NCI-H526 treated with DMSO at 0.1 percent for 48 hours (cell line): ENCODE measurements at places on chromosomes 7 and 10.
A peak's percentile ranks its signal among the peaks of the same experiment; 100 is the strongest.

GRCh38 chr10:81013771-81014170 is 476.1 kb downstream of the SH2D4B start:
- DNase-seq = no peak

DNA sequence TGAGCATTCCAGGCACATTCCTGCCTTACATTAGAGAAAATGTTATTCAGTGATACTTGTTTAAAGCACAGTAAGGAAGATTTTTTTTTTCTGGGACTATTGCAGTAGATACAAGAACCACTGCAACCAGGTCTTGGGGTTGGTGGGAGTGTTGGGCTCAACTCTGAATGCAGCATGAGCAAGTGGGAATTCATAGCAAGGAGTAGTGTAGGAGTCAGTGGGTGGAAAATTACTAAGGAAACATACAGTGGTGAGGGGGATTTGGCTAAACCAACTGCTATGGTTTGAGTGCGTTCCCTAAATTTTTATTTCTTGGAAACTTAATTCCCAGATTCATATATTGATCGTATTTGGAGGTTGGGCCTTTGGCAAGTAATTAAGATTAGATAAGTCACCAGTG is 22.4 kb downstream of the WAC start:
- DNase-seq = no peak

DNA sequence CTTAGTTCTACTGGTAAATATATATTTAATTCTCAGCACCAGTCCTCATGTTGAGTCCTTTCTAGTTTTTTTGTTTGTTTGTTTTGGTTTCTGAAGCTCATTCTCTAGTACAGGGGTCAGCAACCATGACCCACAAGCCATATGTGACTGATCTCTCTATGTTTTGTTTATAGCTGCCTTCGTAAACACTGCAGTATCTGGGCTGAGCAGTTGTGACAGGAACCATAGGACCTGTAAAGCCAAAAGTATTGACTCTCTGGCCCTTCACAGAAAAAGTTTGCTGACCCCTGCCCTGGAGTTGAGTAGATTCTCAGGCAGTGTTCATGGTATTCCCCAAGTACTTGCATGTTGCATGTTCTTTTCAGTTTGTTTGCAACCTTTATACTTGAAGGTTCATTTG is 20.8 kb downstream of the NET1 start:
- no peak for DNase-seq

GRCh38 chr7:127882313-127882920 is 148.8 kb downstream of the LRRC4 start:
- no peak for DNase-seq

DNA sequence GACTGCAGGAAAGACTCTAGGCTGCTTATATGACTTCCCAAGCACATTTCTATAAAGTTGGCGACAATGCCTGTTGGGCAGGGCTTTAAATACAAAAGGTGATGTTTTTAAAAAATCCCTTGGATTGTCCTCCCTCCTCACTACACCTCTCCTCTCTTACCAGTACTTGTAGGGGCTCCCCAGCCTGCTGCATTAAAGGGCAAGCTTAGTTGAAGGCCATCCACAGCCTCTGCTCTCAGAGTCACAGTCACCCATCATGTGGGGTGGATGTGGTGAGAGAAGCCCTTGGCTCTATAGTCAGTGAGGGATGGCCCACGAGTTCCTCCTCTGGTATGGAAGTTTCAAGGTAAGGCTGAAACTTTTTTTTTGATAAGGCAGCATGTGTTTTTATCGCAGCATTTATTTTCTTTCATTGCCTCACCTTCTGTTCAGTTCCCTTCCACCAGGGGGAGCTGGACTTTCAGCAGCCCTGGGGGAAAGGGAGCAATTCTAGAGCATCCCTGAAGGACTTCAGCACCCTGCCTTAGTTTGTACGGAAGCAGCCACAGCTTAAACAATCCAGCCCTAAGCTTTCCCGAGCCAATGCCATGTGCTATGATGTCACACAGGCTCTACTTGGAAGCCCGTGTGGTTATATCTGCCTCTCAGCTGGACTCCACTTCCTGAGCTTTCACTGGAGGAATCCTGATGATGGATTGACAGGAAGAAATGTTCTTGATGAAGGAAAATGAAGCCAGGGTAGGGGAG is 131.9 kb downstream of the CALCR start:
- no peak for DNase-seq

DNA sequence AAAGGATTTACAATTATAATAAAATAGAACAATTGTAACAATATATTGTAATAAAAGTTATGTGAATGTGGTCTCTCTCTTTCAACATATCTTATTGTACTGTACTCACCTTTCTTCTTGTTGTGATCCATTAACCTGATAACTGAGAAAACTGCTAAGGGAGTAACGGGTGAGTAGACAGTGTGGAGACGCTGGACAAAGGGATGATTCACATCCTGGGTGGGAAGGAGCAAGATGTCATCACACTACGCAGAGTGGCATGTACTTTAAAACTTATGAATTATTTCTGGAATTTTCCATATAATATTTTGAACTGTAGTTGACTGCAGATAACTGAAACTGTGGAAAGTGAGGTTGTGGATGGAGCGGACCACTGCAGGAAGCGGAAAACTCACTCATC is 91.2 kb upstream of the PLPP4 start:
- no peak for DNase-seq

DNA sequence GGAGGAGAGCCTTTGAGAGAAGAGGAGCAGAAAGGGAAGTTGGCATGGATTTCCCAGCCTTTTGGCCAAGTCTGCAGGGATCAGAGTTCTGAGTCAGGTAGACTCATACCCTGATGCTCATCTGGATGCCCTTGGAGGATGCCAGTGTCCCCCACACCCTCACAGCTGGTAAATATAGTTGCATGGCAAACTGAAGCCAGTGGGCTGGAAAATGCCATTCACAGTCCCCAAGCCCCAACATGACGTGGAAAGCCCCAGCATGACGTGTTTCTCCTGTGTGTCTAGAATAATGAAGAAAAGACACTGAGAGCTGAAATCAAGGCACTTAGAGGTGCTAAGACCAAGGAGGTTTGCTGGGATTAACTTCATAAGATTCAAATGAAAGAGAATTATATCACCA is 24.8 kb upstream of the APBB1IP start:
- no peak for DNase-seq

- no peak for DNase-seq
Observed at GRCh38 chr7:27905951-27906350, 166.0 kb downstream of the TAX1BP1 start.

- no peak for DNase-seq
Observed at GRCh38 chr7:134690614-134691504, 44.2 kb downstream of the BPGM start.

DNA sequence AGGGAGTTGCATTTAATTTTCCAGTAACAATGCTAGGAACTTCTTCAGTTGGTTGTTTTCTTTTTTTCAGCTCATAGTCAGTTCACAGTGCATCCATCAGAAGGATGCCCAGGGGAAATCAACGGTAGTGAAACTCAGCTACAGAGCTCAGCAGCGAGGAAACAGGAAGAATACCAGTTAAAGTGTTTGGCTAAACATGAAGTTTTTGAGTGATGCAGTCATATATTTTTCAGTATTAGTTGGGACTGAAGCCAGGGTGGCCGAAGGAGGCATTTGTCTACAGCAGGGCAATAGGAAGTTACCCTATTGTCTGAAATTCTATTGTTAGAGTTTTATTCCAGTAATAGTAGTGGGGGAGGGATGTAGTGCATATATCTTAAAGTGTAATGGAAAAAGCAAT is 45.3 kb upstream of the MALRD1 start:
- no peak for DNase-seq

DNA sequence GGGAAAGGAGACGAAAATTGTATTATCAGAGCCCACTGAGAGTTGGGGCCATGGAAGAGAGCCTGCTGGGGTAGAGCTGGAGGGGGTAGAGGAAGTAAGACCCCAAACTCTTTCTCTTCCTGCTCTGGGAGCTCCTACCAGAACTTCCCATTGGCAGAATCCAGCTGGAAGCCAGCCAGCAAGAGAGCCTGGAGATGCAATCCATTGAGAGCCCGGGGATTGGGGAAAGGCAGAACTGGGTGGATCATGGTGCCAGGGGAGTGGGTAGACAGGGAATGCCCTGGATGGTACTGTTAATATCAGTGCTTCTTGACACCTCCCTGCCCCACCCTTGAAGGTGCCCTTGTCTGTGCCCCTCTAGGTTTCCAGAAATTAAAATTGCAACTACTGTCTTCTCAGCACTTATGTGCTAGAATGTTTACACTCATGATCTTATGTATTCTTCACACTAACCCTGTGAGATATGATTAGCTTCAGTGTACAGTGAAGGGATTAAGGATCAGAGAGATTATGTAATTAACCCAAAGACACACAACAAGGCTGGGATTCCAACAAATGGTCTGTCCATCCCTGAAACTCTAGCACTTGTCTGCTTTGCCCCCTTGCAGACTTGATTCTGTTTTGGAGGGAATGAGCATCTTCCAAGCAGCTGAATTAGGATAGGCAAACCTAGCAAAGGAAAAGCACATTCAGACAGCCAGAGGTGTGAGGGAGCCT is 154.1 kb downstream of the C10orf105 start:
- no peak for DNase-seq

DNA sequence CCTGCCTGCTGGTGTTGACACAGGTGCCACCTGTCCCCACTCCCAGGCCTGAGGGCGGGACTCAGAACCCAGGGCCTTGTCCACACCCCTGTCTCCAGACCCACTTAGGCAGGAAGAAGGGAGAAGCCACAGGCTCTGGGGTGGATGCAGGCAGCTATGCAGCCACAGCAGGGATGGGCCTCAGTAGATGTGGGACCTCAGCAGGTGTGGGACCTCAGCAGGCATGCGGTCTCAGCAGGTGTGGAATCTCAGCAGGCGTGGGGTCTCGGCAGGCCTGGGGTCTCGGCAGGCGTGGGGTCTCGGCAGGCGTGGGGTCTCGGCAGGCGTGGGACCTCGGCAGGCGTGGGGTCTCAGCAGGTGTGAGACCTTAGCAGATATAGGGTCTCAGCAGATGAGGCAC is 118.0 kb upstream of the PITRM1 start:
- no peak for DNase-seq

- DNase-seq = no peak
Observed at GRCh38 chr10:28991333-28992270, 297.3 kb upstream of the LYZL1 start.

GRCh38 chr10:116791241-116791640 is 48.9 kb upstream of the HSPA12A start:
- DNase-seq = no peak

- peak; percentile 71 for DNase-seq
Observed at GRCh38 chr7:80018941-80019808, 115.5 kb upstream of the GNAI1 start.

GRCh38 chr7:35533902-35534301 is 161.0 kb downstream of the HERPUD2 start:
- no peak for DNase-seq

DNA sequence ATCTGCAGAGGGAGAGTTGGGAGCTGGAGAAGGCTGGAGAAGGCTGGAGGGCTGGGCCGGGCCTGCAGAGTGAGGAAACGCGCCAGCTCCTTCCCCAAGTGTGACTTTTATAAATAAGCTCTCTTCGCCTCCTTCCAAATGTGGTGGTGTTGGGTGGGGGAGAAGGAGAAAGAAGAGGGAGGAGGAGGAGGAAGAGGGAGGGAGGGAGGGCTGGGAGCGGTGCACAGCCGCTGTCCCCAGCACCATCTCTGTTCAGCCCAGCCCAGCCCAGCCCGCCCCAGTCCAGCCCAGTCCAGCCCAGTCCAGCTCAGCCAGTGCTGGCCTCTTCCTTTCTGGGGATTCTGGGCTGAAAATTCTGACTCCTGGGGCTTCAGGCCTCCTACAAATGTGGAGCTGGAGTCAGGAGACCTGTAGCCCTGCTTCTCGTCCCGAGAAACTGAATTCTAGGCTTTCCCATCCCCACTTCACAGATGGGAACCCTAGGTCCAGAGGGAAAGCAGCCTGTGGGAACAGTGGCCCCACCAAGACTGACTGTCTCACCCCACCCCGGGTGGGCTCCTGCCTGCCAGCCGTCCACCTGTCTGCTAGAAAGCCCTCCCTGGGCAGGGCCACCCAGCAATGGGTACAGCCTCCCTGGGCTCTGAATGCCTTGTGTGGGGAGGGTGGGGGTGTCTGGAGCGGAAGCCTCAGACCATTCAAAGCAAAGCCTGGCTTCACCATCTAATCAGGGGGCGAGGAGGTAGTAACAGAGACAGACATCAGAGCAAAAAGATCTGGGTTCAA is 2.3 kb downstream of the STX1A start:
- no peak for DNase-seq

GRCh38 chr10:21020545-21020944 is 123.4 kb upstream of the NEBL start:
- DNase-seq = no peak

- no peak for DNase-seq
Observed at GRCh38 chr10:9188022-9188810, 1133.7 kb downstream of the GATA3 start.

- no peak for DNase-seq
Observed at GRCh38 chr10:62000037-62000603, 98.6 kb downstream of the ARID5B start.

DNA sequence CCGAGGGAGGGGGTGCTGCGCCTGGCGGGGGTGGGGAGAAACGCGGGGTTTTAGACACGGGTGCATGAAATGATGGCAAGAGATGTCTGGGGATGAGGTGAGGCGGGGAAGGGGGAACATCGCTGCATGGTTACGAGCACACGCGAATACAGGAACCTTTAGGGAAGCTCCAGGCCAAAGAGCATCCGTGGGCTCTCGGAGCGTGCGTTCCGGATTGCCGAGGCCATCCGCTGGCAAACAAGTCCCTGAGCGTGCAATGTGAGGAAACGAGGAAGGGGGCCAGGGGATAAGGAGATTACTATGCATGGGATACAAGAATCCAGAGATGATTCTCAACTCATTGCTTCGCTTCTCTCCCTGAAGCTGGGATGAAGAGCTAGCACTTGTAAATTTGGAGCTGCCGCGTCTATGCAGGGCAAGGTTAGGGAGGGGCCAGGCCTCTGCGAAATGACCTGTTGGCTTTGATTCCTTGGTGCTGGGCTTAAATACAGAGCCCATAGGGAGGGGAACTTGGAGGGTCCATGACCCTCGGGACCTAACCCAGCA is 520 bp upstream of the WNT2 start:
- no peak for DNase-seq

DNA sequence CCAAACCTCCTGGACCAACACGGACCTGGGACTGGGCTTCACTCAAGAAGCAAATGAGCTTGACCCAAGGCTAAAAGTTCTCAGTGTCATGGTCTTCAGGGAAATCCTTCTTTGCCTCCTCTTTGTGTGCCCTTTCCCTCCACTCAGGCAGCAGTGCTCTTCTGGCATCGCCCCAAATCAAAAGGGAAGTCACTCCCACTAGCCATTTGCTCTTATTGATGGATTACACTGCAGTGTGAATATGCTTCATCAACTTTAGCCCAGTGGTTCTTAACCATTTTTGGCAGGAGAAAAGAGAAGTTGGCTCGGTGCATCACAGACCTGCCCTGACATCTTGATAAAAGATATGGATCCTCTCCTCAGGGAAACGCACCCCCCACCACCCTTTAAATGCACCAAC is 19.2 kb upstream of the IKZF1 start:
- no peak for DNase-seq

- no peak for DNase-seq
Observed at GRCh38 chr7:24812305-24812945, 55.2 kb upstream of the GSDME start.

GRCh38 chr7:24656608-24657007 is 83.4 kb downstream of the PALS2 start:
- DNase-seq = no peak

GRCh38 chr7:132500727-132501440 is 75.4 kb downstream of the PLXNA4 start:
- no peak for DNase-seq
